Dorsolateral prefrontal cortex (tissue), 122 donors: ENCODE measurements at places on chromosomes 7 and 10. TPM values are rescaled to one million over a fixed set of nuclear protein-coding genes. Genes with fewer than 3 reads are reported as not detected.

HMX3 gene
- total RNA-seq = not detected

DNA sequence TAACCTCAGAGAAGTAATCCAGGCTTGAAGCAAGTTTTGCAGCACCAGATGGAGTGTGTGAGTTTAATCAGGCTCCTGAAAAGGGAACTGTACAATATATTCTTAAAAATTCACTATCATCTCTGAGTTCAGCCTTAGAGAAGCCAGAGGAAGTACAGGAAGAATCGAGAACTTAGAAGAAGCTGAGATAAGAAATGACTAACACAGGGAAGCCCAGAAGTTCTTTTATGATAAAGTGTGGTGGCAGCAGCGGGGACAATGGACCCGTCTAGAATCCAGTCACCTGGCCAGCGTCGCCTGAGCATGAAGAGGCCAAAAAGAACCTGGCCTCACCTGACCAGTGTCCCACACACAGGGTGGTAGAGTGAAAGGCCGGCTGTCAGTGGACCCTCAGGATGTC, 161.0 kb downstream of the USP6NL start:
- DNase-seq = no peak

DNA sequence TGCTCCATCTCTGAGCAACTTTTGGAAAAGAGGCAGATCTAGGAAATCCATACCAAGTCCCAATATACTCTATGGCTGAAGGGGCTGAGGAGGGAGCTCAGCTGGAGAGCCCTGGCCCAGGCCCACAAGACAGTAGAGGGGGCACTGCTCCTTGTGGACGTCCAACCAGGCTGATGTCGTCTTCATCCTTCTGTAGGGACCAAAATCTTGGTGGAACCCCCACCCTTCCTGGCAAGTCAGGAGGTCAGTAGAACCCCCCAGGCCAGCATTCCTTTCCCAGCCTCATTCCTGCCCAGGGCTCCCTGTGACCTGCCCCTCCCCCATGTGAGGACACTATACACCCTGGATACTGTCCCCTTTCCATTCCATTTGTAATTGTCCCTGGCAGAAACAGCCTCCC, 152.0 kb downstream of the PLXNA4 start:
- no peak for DNase-seq

- DNase-seq = no peak
Observed at GRCh38 chr10:17650416-17650815, 6.5 kb downstream of the STAM start.

DNA sequence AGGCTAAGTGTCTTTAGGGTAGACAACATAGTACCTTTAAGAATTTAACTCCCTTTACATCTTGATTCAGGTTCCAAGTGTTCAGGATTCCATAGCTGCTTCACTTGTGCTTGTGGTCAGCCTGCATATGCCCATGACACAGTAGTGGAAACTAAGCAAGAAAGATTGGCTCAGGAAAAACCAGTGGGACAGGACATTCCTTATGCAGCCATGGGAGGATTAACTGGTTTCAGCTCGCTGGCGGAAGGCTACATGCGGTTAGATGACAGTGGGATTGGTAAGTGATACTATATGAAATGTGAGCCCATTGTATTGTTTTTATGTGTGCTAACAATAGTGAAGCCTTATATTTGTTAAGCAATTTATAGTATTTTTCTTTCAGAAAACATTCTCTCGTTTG, 11.3 kb downstream of the FAM221A start:
- no peak for DNase-seq

GRCh38 chr7:144937199-144937598, 101.3 kb upstream of the TPK1 start:
- no peak for DNase-seq

- no peak for DNase-seq
Observed at GRCh38 chr7:139532636-139533155, 9.2 kb downstream of the CLEC2L start.

DNA sequence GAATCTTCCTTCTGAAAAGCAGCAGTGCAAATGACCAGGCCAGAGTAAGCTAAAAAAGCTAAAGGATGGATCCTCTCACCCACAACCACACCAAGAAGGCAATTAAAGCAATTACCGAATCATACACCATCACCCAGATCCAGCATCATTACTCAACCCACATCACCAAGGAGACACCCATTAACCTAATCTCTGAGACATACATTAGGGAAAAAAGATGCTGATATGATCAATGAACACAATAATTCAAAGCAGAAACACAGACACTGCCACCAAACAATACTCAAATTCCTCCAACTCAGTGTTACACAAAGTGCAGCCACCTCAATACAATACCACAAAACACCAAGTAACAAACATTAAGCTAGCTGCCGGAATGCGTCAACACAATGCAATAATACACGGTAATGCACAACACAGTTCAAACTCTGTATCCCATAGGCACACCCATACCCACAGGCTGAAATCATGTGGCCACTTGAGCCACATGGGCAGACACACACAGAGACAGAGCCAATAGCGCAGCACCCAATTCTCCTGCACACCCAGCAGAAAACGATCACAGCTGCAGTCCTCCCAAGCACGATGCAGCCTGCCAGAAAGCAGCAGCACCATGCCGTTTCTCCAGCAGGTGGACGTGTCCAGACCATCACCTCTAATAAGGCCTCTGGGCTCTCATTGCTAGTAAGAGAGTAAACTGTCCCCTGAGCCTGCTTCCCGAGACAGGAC, 21.5 kb downstream of the PAX2 start:
- no peak for DNase-seq

- no peak for DNase-seq
Observed at GRCh38 chr7:6392712-6393666, 54.8 kb downstream of the DAGLB start.

DNA sequence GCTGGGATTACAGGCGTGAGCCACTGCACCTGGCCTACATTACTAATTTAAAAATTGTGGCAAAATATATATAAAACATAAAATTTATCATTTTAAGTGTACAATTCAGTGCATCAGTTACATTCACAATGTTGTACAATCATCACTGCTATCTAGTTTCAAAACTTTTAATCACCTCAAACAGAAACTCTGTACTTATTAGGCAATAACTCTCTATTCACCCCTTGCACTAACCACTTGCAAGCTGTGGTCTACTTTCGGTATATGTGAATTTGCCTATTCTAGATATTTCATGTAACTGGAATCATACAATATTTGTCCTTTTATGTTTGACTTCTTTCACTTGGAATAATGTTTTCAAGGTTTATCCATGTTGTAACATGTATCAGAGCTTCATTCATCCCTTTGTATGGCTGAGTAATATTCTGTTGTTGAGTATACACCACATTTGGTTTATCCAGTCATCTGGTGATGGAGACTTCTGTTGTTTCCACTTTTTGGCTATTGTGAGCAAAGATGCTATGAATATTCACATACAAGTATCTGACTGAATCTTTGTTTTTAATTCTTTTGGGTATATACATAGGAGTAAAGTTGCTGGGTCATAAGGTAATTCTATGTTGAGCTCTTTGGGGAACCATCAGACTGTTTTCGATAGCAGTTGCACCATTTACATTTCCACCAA, 14.3 kb upstream of the ELOVL3 start:
- DNase-seq = no peak

AMPH gene
- 129 TPM for total RNA-seq

GRCh38 chr10:35636956-35637355, 5.1 kb downstream of the FZD8 start:
- DNase-seq = no peak

- no peak for DNase-seq
Observed at GRCh38 chr7:84697506-84697905, 489.4 kb downstream of the SEMA3D start.

DNA sequence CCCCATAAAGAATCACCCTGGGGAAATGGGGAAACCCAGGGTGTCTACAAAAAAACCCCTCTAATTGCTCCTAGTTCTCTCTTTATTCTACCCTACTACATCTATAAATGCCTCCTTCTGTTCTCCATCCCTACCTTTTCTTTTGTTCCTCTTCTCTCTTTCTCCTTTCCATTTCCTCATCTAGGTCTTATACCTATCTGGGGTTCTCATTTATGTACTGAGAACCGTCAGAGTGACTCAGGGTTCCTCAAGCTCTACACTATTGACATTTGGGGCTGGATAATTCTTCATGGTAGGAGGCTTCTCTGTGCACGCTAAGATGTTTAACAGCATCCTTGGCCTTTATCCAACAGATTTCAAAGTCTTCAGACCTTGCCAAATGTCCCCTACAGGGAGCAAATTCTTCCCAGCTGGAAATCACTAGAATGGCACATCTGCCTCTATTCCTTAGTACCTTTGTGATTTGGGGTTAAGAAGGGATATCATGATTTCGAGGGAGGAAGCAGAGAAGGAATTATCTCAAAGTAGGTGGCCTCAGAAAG, 137.4 kb upstream of the PTN start:
- DNase-seq = no peak

GRCh38 chr10:85175635-85176034, 847.2 kb downstream of the CCSER2 start:
- no peak for DNase-seq

- DNase-seq = no peak
Observed at GRCh38 chr7:113199841-113200240, 81.5 kb upstream of the SMIM30 start.

PRPS1L1 gene
- total RNA-seq = not detected

- no peak for DNase-seq
Observed at GRCh38 chr7:117010375-117011133, 57.3 kb downstream of the ST7 start.

OPN4 gene
- total RNA-seq = 1.8 TPM

SRI gene
- 183 TPM for total RNA-seq

- DNase-seq = no peak
Observed at GRCh38 chr10:71255808-71256660, 43.7 kb downstream of the UNC5B start.

NPFFR1 gene
- 1.6 TPM for total RNA-seq

GRCh38 chr10:107767185-107767584, 602.7 kb upstream of the SORCS1 start:
- DNase-seq = no peak

RNLS gene
- 8.1 TPM for total RNA-seq

MRPL43 gene
- 55.8 TPM for total RNA-seq

CYP2E1 gene
- total RNA-seq = 23.2 TPM

DNA sequence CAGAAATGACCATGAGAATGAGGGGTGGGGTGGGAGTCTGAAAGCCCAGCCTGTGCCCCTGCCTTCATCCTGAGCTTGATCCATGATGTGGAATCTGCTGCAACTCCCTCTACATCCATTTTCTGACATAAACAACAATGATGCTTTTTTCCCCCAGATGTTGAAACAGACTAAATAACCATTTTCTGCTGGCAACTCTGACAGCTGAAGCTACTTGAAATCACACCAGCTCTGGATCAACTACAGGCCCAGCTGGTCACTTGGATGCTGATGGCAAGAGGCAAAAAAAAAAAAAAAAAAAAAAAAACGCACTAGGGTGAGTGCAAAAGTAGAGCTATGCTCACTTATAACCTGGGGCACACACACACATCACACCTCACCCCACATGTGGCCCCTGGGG, 74.2 kb downstream of the FAM107B start:
- DNase-seq = no peak

DNA sequence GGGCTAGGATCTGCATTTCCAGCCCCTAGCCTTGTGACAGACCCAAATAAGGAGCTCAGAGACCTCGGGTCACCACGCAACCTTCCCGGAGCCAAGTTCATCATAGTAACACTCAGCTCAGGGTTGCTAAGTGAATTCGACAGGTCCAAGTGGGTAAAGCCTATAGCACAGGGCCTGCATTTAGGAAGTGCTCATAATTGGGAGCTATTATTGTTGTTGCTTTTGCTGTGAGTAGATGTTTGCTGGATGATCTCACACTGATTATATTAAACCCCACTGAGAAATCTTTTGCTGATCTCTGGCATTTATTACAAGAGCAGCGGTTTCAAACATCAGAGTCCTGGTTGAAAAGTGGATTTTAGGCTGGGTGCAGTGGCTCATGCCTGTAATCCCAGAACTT, 20.3 kb upstream of the SAR1A start:
- DNase-seq = no peak

NUP205 gene
- 33.9 TPM for total RNA-seq

OR2A5 gene
- not detected for total RNA-seq

DNA sequence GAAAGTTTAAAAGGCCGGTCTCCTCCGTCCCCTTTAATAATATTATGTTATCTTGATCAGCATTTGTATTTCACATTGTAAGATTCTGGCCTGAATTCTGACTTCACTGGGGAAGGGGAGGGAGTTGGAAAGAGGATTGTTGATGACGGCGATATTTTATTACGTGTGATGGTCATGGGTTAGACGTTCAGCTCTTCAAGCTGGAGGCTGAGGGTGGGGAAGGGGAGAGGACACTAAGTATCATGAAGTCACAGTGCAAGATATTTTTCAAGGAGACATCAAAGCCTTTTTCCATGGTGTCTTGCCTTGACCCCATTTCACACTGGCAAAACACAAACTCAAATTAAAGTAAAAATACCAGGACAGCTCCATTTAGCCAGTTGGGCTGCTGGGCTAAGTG, 126.7 kb downstream of the WDR11 start:
- DNase-seq = no peak

HK1 gene
- 212 TPM for total RNA-seq

DNA sequence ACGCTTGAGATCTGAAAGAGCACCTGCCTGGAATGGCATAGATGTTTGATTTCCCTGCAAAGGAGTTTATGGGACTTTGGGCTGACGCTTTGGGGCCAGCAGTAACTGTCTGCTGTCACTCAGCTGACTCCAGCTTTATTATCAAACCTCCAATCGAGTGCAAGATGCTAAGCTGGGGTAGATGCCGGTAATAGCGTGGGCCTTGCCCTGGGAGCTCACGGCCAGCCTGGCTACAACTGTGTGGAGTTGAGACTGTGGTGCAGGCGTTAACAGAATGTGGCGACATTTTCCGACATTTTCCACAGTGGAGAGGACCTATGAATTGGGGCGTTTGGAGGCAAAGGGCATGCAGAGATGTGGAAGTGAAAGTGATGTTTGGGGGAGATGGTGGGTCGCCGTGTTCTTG, 1.3 kb downstream of the CHST12 start:
- DNase-seq = no peak

DNA sequence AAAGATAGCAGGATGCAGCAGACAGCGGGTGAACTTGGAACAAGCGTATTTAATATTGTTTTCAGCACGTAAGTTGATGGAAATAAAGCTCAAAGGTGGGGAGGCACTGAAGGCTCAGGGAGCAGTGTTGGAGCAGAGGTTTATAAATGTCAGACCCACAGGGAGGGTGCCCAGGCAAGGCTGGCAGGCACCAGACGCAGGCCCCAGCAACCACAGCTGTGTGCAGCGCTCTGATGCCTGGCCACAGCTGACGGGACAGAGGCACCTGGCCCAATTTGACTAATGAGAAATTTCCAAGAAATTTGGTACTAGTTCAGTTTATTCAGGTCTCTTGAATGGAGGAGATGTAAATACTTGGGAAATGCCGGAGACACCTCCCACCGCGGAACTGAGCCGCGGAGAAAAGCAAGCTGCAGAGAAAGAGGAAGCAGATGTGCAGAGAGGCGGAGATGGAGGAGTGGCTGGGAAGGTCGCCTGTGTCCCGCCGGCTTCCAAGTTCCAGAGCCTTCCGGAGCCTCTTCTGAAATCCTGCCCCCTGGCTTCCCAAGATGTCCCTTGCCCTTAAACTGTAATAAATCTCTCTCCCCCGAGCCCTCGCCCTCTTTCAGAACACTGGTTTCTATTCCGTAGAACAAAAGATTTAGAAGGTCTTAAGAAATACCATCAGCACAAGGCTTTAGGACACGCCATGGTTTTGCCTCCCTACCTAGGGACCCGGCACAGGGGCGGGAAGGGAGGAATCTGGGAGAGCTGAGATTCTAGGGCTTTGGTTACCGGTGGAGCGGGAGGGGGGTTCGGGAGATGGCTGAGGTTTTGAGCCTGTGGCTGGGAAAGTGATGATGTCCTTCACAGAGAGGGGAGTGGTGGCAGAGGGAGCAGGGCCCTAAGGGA, 38.4 kb upstream of the PLXNA4 start:
- DNase-seq = no peak

TMEM270 gene
- total RNA-seq = not detected
